IPS DF 19.7 (cell line): ENCODE measurements at places on chromosomes 5 and 9.

DNA sequence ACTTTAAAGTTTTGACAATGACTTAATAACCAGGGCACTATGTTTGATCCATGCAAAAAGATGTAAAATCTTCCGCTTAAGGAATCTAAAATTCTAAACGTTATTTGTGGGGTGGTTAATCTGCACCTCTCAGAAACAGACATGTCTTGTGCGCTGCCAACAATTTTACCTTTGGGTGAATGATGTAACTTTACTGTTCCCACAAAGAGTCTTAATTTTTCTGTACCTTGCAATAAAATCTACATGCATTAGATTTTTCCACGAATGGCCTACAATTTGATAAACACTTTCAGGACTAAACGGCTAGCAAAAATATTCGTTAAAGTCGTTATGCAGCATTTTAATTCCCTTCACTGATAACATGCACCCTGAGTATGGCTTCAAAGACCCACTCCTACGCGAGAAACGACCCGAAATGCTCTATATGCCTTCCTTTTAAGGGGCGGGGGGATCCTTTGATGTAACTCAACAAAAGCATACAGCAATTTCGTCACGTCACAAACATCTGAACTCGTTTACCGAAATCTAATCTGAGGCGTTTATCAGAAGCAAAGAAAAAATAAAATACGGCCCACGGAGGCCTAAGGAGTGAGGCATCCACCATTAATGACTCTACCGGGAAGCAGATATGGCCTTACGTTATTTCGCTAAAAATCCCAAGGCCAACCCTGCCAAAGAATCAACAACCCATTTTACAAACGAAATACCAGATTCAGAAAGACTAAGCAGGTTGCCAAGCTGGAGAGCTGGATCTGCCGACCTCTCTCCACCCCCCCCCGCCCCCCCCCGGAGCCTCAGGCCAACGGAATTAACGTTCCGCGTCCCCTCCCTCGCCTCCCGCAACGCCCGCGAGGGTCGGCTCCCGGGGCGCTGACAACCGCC lies 621 bp downstream of the AK6 start:
- DNase-seq: no peak

DNA sequence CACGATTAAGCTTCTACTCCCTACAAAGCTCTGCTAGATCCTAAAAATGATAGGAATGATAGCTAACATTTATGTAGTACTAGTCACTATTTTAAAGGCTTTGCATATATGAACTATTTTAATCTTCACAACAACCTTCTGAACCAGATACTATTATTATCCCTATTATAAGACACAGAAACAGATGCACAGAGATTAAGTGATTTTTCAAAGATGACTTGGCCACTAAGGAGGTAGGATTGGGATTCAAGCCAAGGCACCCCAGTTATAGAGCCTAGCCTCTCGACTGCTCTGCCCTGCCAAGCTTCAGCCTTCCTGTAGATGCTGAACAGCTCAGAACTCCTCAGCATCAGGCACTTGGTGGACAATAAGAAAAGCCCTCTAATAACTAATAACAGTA lies 200.9 kb upstream of the PTGER4 start:
- no peak for DNase-seq

DNA sequence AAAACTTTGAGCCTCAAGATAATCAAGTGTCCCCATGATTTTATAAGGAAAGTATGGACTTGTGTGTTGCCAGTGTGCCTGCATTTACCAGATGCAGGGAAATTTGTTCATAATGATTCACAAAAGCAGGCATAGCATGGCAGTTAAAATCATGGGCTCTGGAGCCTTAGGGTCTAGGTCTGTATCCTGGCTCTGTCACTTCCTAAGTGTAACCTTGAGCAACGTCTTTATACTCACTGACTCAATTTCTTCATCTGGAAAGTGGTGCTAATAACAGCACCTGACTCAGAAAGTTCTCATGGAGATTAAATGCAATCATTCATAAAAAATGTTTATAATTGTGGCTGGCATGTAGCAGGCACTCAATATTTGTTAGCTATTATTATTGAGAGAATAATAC lies 234.9 kb downstream of the SAXO1 start:
- no peak for DNase-seq

GRCh38 chr9:20604562-20604961 lies 17.7 kb downstream of the MLLT3 start:
- no peak for DNase-seq

GRCh38 chr9:13479096-13479495 lies 199.6 kb upstream of the MPDZ start:
- DNase-seq: no peak

DNA sequence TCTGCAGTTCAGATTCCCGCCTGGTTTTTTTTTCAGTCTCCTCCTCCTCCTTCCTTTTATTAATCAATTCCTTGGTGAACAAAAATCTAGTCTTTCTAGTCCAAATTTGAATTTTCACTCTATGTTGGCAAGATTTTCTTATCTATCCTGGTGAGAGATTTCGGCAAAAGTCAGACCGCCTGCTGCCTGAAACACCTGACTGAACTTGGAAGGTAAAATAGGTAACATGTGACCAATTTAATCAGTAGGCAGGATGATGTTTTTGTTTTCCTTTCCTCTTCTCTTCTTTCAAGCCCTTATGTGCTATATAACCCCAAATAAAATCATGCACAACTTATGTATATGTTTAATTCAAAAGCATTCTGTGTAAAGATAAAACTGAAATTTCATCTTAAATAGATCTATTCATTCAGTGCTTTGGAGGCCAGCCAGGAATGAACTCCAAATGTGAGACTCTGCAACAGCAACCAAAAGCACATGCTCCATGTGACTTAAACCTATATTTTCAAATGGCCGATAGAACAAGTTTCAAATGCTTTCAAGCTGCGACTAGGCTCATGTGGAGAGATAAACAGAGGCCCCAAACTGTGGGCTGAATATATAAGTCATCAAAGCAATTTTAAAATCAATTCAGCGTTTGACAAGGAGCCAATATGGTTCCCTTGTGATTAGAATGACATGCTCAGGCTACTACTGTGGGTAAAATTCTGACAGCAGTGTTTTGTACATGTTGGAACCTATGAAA lies 100.4 kb upstream of the SEMA6A start:
- no peak for DNase-seq

DNA sequence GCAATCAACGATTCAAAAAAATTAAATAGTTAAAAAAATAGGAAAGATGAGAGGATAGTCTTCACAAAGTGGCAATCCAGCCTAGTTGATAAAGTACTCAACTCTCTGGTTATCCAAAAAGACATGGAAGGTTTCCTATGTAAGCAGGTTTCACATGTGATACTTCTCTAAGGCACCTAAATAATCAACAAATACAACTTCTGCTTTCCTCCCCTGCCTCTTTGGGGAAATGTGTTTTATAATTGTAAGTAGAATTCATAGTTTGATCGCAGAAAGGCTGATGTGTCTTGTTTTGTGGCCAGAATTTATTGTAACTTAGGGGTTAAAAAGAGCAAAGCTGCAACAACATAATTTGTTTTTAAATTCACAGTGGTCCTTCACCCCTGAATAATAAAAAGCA lies 855.5 kb upstream of the DMAC1 start:
- DNase-seq: no peak

GRCh38 chr5:135480511-135480910 lies 28.4 kb upstream of the TIFAB start:
- no peak for DNase-seq

- DNase-seq: no peak
These were observed 112.8 kb upstream of the CDH12 start for GRCh38 chr5:22965960-22966359.

- DNase-seq: no peak
These were observed 32.1 kb downstream of the GDNF start for GRCh38 chr5:37807621-37808301.

GRCh38 chr5:174310243-174310642 lies 264.7 kb downstream of the NSG2 start:
- DNase-seq: no peak

- DNase-seq: no peak
These were observed 214.4 kb upstream of the PAPPA start for GRCh38 chr9:115939065-115939765.

DNA sequence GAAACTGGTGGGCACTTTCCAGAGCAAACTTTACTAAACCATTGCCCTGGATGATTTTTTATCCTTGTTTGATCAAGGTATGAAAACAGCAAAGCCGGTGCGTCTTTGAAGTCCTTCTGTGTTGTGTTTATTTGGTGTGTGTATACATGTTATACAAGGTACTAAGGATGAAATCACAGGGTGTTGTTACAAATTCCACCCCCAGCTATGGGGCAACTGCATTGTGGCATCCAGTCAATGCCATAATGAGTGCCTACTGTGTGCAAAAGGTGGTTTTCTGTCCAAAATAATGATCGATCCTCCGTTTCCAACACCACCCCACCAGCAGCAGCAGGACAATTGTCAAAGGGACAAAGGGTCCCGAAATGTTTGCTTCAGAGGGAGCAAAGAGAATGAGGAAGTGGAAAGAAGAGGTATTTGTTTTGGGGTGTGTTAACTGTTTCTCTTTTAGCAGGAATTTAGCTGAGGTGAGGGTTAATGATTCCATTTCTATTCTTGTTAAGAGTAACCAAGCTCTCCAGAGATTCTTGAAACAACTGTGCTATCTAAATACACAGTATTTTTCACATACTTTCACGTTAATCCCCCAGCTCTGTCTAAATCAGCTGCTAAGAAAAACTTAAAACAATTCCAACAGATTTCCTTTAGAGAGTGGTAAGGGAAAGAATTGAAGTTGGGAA lies 568.7 kb upstream of the KLF4 start:
- no peak for DNase-seq

DNA sequence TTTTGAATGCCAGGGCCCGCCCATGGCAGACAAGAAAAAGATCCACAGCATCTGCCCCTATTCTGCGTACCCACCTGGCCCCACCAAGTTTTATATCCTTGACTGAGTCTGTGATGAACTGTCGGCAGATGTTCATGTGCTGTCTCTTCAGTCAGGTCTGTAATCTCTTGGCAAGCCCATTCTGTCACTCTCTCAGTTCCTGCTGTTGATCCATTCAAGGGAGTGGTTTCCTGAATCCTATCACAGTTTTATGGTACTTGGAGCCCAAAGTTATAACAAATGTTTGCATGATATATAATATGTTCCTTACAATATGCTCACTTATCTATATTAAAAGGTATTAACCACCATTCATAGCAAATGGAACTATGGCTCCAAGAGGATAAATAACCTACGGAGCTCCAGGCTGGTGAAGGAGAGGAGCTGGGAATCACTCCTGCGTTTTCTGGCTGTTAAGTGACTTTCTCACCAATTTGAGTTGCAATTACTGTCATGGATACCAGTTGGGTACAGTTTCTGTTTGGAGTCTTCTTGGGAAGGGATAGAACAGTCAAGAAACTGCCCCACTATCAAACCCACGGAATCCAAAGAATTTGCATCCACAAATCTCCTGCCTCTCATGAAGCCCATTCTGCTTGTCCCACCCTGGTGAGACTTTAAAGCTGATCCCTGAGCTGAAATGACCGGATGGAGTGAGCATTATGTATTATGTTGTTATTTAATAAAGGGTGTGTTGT lies 103.4 kb upstream of the SPRY4 start:
- DNase-seq: no peak

DNA sequence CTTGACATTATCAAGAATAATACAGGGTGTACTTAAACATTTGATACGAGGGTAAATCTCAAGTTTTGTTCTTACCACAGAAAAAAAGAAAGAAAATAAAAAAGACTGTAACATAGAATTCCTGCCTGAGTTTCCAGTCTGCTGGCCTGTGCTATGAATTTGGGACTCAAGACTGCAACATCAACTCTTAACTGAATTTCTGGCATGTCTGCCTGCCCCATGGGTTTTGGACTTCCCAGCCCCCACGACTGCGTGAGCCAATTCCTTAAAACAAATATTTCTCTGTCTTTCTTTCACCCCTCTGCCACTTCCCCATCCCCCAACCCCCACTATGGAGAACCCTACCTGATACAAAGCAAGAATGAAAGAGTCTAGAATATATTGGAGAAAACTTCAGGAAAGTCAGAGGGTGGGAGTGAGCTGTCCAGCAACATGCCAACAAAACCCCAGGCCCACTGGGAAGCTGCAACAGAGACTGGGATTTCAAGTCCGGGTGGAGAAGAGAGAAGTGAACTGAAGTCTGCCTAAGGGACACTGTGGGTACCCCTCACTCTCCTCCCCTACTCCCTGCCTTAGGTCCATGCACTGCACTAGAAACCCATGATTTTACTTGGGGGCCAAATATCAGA lies 43.0 kb downstream of the MARCHF3 start:
- no peak for DNase-seq

DNA sequence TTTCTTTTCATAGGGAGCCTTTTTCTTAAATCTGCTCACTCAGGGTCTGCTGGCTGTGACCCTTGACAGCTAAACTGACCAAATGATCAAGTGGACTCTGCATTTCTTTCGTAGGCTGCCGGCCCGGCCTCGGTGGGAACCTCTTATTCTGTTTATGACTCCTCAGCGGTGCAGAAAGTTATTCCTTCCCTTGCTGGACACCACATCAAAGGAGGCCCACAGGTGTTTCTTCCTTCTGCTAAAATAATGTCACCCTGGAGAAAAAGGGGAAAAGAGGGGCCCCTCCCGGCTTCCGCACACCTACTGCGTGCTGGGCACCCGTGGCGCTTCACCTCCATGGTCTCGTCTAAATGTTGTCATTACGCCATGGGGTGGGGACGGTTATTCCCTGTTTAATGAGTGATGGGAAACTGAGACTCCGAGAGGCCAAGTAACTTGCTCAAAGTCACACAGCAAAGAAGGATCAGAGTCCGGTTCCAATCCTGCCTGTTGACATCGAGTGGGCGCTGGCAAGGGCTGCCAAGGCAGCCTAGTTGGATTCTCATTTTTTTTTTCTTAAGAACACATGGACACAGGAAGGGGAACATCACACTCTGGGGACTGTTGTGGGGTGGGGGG lies 72.3 kb downstream of the CFAP77 start:
- DNase-seq: no peak

- no peak for DNase-seq
These were observed 668.0 kb upstream of the RIOK2 start for GRCh38 chr5:97851036-97851435.

- DNase-seq: no peak
These were observed at the start of gene PTGER4 for GRCh38 chr5:40679913-40680681. Gene PTGER4 (plus strand): TSS chr5:40679915. CDS start chr5:40680994, 1,079 bp downstream.

GRCh38 chr9:38018958-38019602 lies 49.9 kb downstream of the SHB start:
- DNase-seq: no peak

DNA sequence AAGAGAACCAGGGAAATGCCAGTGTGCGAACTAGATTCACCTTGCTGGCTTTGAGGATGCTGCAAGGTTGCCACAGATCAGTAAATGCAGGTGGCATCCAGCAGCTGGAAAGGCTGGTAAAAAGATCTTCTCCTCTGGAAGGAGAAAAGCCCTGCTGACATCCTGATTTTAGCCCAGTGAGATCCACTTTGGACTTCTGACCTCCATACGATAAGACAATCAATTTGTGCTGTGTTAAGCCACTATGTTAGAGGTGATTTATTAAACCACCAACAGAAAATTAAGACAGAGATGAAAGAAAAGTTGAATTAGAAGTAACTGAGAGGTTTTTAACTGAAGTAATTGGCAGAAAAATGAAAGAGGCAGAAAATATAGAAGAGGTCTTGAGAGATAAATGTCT lies 283.8 kb upstream of the CDH12 start:
- no peak for DNase-seq

DNA sequence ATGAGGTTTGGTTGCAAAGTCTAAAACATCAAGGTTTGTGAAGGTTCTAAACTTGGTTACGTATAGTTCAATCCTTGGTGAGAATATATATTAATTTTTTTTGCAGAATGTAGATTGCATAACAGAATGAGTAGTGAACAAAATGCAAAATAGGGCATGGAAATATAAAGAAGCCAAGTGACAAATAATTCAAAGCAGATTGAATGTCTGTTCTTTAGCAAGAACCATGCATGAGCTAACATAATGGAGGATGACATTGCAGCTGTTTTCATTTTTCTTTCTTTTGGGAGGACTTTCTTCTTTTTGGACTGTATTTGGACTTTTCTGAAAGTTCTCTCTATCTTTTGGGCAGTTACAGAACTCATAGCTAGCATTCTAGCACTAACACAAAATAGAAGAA lies 194.8 kb upstream of the MRPS30 start:
- no peak for DNase-seq
